ENCODE measurements at places on chromosomes 11 and 22.

- no peak for DNase-seq
These were observed 38.4 kb upstream of the CLMP start for GRCh38 chr11:123233280-123233974.

DNA sequence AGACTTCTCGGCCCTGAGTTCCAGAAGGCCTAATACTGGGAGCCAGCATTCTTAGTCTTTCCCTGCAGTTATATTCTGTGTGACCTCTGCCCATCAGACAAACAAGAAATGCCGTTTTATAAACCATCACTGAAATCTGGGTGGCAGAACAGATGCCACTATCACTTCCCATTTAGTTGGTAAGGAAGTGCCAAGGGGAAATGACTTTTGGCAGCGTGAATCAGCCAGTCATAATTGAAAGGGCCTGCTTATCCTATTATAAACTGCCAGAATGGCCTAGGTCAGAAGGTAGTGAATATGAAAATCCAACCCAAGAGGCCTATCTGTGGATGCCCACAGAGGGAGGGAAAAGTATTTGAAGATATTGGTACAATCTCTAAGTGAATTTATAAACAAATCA, 646.8 kb upstream of the CCDC90B start:
- DNase-seq = no peak

DNA sequence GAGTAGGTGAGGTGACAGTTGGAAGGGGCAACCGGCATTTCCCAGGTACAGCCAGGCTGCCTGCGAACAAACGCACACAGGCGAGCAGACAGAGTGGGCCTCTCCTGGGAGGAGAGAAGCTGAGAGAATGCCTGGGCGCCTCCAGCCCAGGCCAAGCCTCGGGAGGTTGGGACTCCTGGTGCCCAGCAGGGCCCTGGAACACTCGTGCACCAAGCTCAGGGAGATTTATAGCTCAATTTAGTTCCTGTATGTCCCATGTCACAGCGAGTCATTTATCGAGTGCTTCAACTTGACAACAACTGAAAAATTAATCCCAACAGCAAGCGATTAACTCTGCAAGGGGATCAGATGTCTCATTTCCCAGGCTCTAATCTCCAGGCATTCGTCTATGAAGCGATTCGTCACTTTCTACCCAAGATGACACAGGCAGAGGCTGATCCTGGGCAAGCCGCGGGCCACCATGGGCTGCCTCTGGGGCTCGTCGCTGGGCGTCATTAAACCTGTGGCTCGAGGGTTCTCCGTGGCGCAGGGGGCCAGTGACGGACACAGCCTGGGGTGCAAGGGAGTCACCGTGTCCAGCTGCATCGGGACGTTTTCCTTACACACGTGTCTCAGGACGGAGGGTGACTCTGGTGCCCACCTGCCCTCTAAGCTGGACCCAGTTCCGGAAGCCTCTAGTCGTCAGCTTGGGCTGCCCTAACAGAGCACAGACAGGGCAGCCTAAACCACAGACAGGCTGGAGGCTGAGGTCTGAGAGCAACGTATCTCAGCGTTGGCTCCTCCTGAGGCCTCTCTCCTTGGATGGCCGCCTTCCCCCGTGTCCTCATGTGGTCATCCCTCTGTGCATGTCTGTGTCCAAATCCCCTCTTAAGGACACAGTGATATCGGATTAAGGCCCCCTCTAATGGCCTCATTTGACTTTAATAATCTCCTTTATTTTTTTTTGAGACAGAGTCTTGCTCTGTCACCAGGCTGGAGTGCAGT, 154.1 kb downstream of the CTTN start:
- no peak for DNase-seq

- no peak for DNase-seq
These were observed 23.5 kb upstream of the SPTY2D1 start for GRCh38 chr11:18657673-18658072.
